Activated T-helper 2 cell treated with anti-CD3 and anti-CD28 coated beads, Interferon-gamma antibody, Interleukin-2, Interleukin-4, amounts not matched to agents 10 μg/mL and 5 μg/mL and 100 μg/mL, durations not matched to agents 14 hours and 24 hours and 36 hours (primary cell): ENCODE measurements at places on chromosomes 6 and 20.

- peaks cover 23% of the 10 kb centered on the region for H3K27me3 ChIP-seq
- H3K27ac ChIP-seq: no peak overlapping the region
- no peak for DNase-seq
- no peaks in the 10 kb centered on the region for H3K36me3 ChIP-seq
- peaks cover 11% of the 10 kb centered on the region for H3K4me1 ChIP-seq
Observed at GRCh38 chr6:149855741-149856140, 8.4 kb downstream of the LRP11 start.

- no peak for DNase-seq
- H3K36me3 ChIP-seq: no peaks in the 10 kb centered on the region
- no peaks in the 10 kb centered on the region for H3K4me1 ChIP-seq
- no peak overlapping the region for H3K27ac ChIP-seq
Observed at GRCh38 chr6:24126586-24127192, 674 bp downstream of the NRSN1 start.

GRCh38 chr6:99789767-99790166, 183.1 kb downstream of the PRDM13 start:
- no peaks in the 10 kb centered on the region for H3K4me1 ChIP-seq
- H3K27ac ChIP-seq: no peak overlapping the region
- DNase-seq: no peak
- no peak overlapping the region for H3K4me3 ChIP-seq

DNA sequence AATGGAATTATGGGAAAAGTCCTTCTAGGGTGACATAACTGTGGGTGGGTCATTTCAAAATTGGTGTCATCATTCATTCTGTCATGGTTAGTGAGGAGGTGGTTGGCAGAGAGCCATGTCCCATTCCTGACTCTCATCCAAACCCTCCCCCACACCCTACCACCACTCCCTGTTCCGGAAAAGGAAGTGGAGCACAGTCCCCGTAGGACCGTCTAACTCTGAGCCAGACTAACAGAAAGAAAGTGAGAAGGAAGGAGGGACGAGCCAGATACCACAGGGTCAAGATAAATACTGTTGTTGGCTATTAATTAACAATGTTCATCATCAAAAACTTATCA, 4.8 kb downstream of the TRIM10 start:
- no peak for DNase-seq
- H3K4me3 ChIP-seq: no peak overlapping the region
- no peak overlapping the region for H3K27ac ChIP-seq
- H3K36me3 ChIP-seq: no peaks in the 10 kb centered on the region

DNA sequence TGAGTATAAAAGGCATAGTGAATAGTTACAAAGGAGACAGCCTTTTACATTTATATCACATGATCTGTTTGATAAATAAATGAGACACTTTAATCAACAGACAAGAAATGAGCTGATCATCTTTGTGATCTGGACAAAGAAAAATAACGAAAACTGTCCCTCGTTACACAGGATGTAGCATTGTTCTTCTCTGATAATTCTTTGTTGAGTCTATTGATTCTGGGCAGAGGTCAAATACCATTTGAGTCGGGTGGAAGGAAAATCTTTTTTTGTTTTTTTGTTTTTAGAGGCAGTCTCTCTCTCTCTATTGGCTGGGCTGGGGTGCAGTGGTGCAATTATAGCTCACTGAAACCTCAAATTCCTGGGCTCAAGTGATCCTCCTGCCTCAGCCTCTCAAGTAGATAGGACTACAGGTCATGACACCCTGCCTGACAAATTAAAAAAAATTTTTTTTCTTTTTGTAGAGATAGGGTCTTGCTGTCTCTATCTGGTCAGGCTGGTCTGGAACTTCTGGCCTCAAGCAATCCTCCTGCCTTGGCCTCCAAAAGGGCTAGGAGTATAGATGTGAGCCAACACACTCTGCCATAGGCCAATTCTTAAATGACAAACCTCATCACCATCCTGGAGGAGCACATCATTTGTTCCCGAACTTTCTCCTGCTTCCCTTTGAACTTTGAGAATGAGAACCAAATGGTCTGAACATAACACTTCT, 41.8 kb downstream of the CCDC170 start:
- no peak overlapping the region for H3K4me3 ChIP-seq
- peaks cover 5% of the 10 kb centered on the region for H3K27me3 ChIP-seq
- H3K4me1 ChIP-seq: no peaks in the 10 kb centered on the region
- no peak overlapping the region for H3K27ac ChIP-seq
- DNase-seq: no peak

DNA sequence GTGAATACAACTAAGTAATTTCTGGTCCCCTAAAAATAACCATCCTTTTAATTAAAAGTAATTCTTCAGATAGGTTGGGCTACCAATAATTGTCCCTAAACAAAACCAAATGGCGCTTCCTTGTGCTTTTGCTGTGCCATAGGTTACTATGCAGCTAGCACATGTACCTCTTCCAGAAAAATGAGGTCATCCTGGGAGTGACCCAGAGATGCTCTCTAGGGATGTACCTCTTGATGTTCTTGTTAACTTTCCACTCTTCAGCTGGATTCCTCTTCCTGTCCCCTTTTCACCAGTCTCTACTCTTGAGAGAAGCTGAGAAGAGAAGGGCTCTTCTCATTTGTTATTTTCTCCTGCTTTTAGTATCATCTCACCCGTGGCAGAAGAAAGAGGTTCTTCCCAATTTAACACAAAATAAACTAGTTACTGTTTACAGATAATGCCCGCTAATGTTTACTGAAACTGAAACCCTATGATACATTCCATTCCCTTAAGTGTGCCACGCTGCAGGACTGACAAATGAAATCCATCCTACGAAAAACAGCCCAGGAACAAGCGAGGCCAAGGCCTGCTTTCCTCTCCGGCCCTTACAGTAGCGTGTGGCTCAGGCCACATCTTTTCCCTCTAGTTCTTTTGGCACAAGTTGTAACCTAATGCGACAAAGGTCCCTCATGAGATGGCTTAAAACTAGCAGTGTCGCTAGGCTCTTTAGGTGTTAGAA, 24.2 kb downstream of the MRS2 start:
- peaks cover 30% of the 10 kb centered on the region for H3K36me3 ChIP-seq
- H3K27me3 ChIP-seq: no peaks in the 10 kb centered on the region
- H3K27ac ChIP-seq: no peak overlapping the region
- DNase-seq: no peak
- no peak overlapping the region for H3K4me3 ChIP-seq

- H3K36me3 ChIP-seq: no peaks in the 10 kb centered on the region
- no peak overlapping the region for H3K4me3 ChIP-seq
- no peak overlapping the region for H3K27ac ChIP-seq
Observed at GRCh38 chr6:132114201-132114825, 163.1 kb upstream of the CCN2 start.

- no peaks in the 10 kb centered on the region for H3K27me3 ChIP-seq
- peak overlapping the region; percentile 36 for H3K27ac ChIP-seq
- H3K4me3 ChIP-seq: peak overlapping the region; percentile 28
- H3K36me3 ChIP-seq: peaks cover 63% of the 10 kb centered on the region
Observed at GRCh38 chr6:159759645-159760044, 2.2 kb upstream of the ACAT2 start.

- DNase-seq: no peak
- H3K4me3 ChIP-seq: peak overlapping the region; percentile 30
- H3K36me3 ChIP-seq: no peaks in the 10 kb centered on the region
- H3K27me3 ChIP-seq: peaks cover 16% of the 10 kb centered on the region
- peaks cover 7% of the 10 kb centered on the region for H3K4me1 ChIP-seq
Observed at GRCh38 chr20:45913116-45913515, 1.2 kb upstream of the PLTP start.

GRCh38 chr6:2190661-2191389, 54.6 kb downstream of the GMDS start:
- no peak overlapping the region for H3K27ac ChIP-seq
- H3K4me3 ChIP-seq: no peak overlapping the region
- peaks cover 2% of the 10 kb centered on the region for H3K36me3 ChIP-seq
- no peak for DNase-seq

DNA sequence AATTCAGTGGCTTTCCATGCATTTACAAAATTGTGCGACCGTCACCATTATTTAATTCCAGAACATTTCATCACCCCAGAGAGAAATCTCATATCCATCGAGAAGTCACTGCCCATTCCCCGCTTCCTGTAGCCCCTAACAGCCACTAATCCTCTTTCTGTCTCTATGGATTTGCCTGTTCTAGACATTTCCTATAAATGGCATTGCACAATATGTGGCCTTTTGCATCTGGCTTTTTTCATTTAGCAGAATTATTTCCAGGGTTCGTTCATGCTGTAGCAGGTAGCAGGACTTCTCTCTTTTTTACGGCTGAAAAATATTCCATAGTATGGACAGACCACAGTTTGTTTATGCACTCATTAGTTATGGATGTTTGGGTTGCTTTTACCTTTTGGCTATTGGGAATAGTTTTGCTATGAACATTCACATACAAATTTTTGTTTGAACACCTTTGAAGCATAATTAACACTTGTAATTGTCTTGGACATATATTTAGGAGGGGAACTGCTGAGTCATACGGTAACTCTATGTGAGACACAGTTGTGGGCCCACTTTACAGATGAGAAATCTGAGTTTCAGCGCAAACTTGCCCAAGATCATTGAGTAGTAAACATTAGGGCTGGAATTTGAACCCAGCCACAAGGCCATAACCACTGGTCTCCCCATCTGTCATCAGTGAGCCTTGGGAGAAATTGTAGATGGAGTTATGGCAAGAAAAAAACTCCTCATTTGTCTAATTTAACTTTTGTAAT, 126.9 kb downstream of the BMP7 start:
- H3K36me3 ChIP-seq: no peaks in the 10 kb centered on the region
- no peak overlapping the region for H3K4me3 ChIP-seq
- H3K27me3 ChIP-seq: no peaks in the 10 kb centered on the region
- no peak overlapping the region for H3K27ac ChIP-seq
- no peaks in the 10 kb centered on the region for H3K4me1 ChIP-seq

- H3K27ac ChIP-seq: no peak overlapping the region
- peaks cover 26% of the 10 kb centered on the region for H3K4me1 ChIP-seq
- H3K4me3 ChIP-seq: no peak overlapping the region
- H3K27me3 ChIP-seq: no peaks in the 10 kb centered on the region
- no peak for DNase-seq
- H3K36me3 ChIP-seq: no peaks in the 10 kb centered on the region
Observed at GRCh38 chr6:143697076-143697800, 19.5 kb downstream of the PHACTR2 start.

DNA sequence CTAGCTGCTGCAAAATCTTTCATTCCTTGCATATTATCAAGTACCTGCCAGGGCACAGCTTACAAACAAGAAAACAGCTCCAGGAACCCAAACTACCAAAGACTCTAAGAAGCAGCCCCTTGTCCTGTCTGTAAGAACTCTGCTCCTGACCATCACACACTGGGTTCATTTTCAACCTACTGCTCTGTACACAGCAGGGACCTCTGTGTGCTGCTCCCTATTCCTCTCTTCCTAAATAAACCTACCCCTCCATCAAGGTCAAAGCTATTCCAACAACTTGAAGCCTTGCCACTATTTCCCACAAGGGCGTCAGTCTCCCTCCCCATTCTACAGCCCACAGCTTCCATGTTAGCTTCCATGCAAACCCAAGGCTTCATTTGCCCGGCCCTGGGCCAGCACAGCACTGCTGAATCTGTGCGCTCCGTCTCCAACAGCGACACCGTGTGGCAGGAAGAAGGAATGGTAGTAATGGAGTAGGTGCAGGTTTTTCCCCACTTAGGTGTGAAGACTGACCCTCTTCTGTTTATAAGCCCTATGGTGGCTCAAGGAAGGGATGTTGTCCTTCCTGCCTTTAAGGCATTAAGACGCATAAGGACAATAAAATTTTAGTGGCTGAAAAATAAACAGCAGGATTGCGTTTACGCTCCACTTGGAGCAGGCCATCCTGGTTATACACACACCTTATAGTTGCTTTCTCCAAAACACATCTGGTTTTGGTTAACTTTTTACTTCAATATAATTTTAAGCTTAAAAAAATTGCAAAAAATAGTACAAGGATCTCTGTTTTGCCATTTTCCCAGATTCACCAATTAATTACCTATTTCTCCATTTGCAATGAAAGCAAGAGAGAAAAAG, 115.2 kb upstream of the NXT1 start:
- peak; percentile 22 for DNase-seq
- H3K36me3 ChIP-seq: no peaks in the 10 kb centered on the region
- peaks cover 4% of the 10 kb centered on the region for H3K27me3 ChIP-seq
- no peaks in the 10 kb centered on the region for H3K4me1 ChIP-seq
- H3K4me3 ChIP-seq: no peak overlapping the region

GRCh38 chr20:63381781-63382431, 20.8 kb upstream of the CHRNA4 start:
- H3K27me3 ChIP-seq: peaks cover 7% of the 10 kb centered on the region
- no peak overlapping the region for H3K27ac ChIP-seq
- DNase-seq: peak; percentile 20
- no peak overlapping the region for H3K4me3 ChIP-seq

DNA sequence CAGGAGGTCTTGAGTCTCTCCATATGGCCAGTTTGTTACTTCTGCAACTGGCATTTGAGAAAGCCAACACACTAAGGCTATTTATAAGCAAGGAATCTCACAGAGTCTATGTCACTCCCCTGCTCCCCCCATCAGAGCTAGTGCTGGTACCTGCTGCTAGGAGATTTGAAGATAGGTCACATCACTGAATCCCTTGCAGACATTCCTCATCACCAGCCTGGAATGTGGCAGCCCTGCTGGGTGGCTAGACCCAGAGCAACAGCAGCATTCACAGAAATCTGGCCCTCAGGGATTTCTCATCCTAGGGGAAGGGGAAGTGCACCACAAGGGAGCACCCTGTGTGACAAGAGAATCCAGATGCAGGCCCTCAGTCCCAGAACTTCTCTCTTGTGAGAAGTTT, 672.1 kb downstream of the HACE1 start:
- H3K27me3 ChIP-seq: no peaks in the 10 kb centered on the region
- H3K36me3 ChIP-seq: no peaks in the 10 kb centered on the region
- no peak overlapping the region for H3K4me3 ChIP-seq
- DNase-seq: no peak

DNA sequence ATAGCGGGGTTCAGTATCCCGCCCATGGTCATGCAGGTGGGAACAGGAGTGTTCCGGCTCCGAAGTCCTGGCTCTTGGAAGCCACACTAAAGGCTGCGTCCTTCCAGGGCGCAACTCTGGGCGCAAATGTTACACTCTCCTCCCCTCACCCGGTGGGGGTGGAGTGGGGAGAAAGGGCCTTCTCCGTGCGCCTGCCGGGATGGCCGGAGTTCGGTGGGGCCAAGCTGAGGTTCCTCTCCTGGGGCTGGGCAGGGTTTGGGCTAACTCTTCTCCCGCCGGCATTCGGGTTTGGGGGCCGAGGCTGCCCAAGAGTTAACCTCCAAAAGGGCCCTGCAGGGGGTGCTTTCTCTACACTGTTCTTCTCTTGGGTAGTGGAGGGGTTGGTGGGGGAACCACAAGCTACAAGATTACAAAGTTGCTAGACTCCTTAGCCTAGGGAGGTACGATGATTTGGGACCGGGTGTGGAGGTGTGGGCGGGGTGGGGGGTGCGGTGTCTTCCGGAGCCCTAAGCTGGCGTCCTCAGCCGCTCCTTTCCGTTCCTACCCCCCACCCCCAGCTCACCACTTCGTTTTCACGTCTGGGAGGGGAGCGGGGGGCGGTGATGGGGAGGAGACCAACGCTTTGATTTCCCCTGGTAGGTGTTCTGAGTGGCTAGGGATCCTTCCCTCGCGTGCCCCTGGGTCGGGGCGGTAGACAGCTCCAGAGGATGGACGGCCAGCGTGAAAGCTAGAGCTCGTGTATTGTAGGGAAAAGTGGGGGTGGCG, 12.3 kb downstream of the NRN1 start:
- peaks cover 85% of the 10 kb centered on the region for H3K27me3 ChIP-seq
- H3K4me1 ChIP-seq: peaks cover 35% of the 10 kb centered on the region
- H3K4me3 ChIP-seq: no peak overlapping the region
- DNase-seq: no peak
- H3K36me3 ChIP-seq: peaks cover 3% of the 10 kb centered on the region

GRCh38 chr20:11137688-11138087, 463.9 kb upstream of the JAG1 start:
- no peaks in the 10 kb centered on the region for H3K27me3 ChIP-seq
- H3K4me1 ChIP-seq: no peaks in the 10 kb centered on the region
- no peaks in the 10 kb centered on the region for H3K36me3 ChIP-seq
- H3K4me3 ChIP-seq: no peak overlapping the region
